ENCODE measurements at places on chromosomes 1 and 21.

GRCh38 chr1:226563666-226564065 is 15.1 kb downstream of the STUM start:
- DNase-seq: no peak

DNA sequence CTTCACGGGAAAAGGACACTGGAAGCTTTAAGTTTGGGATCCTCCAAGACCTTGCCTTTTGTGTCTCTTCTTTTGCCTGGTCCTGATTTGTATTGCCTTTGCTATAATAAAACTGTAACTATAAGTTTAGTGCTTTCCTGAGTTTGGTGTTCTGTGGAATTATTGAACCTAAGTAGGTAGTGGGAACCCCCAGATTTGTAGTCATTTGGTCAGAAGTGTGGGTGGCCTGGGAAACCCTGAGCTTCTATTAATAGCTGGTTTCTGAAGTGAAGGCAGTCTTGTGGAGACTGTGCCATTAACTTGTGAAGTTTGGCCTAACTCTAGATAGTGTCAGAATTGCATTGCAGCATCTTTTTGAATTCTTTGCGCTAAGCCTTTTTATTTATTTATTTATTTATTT is 6.8 kb upstream of the MYCL start:
- no peak for DNase-seq

DNA sequence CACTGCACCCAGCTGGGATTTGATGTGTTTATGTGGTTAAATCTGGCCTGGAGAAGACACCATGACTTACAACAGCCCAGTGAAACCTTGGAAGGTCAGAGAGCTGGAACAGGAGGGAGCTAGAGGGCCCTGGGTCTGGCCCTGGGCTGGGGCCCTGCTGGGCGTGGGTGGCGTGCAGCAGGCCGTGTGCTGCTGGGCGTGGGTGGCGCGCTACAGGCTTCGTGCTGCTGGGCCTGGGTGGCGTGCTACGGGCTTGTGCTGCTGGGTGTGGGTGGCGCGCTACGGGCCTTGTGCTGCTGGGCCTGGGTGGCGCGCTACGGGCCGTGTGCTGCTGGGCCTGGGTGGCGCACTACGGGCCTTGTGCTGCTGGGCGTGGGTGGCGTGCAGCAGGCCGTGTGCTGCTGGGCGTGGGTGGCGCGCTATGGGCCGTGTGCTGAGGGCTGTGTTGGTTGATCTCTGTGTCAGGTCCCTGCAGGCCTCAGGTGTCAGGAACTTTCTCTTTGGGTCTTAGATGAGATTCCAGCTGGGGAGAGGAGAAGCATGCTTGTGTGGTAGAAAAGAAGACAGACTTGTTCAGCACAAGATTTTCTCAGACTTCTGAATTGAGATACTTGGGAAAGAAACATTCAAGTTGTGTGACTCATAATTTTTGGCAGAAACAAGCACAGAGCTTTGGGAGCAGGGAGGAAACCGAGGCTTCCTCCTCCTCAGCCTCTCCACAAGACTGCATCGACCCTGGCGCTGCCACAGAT is 66.0 kb downstream of the COL18A1 start:
- DNase-seq: peak; percentile 12

DNA sequence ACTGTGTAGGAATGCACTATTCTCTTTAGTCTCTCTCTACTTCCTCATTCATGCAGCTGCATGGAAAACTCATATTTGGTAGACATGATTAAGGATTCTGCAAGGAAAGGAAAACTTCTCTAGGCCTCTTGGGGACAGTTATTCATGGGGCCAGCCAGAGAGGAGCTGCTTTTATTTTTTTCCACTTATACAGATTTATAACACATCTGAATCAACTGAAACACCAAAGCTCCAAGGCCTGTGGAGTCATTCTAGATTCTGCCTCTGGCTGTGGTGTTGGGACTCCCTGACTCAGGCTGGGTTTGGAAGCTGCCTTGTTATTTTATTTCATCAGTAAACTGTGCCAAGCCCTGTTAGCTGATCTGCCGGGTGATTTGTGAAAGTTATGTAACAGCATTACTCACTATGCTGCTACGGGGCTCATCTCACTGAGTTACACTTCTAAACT is 83.9 kb upstream of the EDEM3 start:
- DNase-seq: peak; percentile 61

GRCh38 chr1:205382561-205382960 is 25.8 kb upstream of the KLHDC8A start:
- DNase-seq: no peak

- no peak for DNase-seq
Measured at GRCh38 chr1:42786097-42786496, 1.3 kb downstream of the TMEM269 start.

DNA sequence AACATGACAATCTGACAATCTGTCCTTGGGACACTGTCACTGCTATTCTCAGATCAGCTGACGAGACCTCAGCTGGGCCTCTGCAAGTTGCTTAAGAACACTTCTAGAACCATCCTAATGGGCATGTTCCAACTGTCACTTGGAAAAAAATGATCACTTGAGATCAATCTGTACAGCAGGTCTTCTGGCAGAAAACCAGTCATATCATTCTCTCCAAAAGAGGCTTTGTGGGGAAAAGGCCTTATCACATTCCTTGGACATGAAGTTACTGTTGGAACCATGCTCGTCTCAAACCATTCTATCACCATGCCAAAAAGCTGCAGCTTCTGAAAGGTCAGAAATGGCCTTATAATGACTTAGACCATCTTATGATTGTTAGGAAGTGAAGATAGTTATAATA is 744.2 kb downstream of the USP25 start:
- DNase-seq: peak; percentile 23

DNA sequence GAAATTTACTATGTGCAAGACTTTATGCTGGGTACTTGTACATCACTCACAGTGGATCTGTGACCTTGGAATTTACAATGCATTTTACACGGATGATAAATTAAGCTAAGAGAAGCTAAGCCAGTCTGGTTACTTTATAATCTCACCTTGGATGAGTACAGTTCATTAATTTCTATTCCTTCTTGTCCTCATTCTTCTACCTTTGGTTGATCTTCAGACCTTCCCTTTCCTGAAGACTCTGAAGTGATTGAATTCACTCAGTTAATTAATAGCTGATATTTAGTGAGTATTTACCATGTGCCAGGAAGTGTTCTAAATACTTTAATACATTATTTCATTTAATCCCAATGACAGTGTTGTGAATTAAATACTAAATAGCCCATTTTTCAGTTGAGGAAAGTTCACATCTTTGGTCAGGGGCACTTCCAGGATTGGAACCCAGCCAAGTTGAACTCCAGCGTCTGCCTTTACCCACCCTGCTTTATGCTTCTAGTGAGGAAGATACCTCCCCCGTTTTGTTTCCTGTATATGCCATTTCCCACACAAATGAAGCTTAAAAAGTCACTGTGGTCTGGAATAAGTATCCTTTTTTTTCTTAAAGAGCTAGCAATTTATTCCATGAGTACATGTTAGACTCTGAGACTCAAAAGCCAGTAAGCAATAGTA is 146.6 kb downstream of the TLR5 start:
- DNase-seq: no peak

DNA sequence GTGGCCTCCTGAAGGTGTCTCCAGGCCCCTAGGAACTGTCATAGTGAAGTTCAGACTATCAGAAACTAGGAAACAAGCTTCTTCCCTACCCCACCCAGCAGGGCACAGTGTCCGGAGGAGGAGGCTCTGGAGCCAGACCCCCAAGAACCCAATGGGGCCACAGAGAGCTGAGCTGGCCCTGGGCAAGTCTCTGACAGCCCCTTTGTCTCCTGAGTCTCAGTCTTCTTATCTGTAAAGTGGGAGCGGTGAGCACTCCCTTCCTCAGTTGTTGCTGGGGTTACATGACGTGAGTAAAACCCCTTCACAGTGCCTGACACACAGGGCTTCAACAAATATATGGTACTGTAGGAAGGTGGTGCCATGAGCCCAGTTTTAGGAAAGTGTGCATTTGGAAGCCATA is 675.8 kb downstream of the MATN1 start:
- no peak for DNase-seq

DNA sequence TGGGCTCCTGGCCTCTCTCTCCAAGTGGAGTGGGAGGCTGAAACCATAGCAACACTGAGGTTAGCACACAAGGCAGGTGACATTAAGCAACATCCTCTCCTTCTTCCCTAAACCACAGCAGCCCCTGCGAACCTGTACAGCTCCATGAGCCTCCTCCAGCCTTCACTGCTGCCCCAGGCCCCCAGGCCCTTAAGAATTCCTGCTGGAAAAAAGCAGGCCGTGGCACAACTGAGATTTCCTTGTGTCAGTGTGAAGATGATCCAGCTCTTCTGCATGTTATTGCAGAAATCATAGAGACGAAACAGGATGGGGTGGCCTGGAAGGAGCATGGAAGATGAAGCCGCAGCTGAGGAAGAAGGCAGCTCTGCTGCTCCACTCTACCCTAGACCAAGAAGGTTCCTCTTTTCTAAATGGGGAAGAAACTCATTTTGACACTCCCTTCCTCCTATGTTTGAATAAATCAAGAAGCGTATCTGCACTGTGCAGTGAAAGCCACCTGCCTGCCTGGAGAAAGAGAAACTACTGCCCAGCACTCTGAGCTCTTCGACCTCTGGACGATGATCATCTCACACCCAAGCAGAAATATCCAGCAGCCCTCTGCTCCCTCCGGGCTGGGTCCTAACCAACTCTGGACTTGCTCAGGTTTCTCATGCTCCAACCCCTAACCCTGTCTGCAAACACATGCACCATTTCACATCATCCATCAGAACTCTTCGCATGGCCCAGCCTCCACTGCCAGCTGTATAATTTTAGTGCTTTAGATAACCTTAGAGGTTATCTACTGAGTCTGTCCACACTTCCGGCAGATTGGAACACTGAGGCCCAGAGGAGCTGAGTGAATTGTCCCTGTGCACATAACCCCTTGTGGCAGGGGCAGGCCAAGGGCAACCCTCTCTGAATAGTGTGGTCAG is 20.7 kb downstream of the SH3BP5L start:
- DNase-seq: no peak

DNA sequence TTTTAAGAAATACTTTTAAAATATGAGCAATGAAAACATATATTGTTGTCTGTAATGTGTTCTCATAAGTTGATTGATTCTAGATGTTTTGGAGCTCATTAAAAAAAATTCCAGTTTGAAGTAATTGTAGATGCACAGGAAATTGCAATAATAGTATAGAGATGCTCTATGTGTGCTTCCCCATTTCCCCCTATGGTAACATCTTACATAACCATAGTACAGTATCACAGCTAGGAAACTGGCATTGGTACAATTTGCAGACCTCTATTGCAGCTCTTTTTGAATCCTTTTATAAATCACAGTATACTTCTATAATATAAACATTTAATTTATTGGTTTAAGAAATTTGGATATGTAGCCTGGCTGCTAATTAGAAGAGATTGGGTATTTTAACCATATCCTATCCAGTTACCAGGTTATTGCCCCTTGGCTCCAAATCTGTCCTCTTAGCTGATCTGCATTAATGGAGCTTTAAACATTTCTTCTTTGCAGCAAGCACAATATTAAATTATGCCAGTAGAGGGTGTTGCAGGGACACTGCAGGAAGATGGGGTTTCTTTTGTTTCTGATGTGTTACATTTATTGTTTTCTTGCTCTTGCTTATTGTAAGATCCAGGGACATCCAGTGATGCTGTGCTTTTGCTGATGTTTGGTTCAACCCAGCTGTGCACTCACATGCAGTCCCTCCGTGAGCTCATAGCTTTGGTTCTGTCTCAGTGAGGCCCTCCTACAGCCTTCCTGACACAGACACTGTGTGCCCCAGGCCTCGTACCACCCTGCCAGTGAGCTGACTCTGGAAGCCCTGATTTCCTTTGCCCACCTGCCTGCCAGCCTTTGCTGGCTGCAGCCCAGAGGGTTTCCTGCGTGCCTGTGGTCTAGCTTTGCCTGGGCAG is 103.3 kb downstream of the RABGAP1L start:
- peak; percentile 60 for DNase-seq

- DNase-seq: peak; percentile 38
Measured at GRCh38 chr1:21232044-21232443, 55.3 kb upstream of the EIF4G3 start.

DNA sequence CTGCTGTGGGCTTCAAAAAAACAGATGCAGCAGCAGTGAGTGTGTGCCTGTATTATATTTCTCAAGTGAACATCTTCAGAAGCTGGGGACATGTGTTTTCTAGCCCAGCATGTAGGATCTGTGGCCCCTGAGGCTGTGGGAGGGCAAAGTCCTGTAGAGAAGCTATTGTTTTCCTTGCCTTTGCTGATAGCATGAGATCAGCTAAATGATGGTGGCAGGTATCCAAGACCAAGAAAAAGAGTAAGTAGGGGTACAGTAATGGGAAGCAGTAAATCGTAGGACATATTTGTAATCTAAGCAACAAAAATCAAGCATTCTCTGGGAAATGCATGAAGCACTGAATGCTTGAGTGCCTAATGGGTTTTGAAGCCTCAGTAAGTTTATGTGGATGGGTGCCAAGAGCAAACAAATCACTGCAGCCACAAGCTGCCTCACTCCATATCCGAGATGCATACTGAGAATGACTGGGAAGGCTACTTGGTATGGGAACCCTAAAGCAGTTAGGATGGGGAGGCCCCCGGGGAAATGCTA is 98.3 kb downstream of the CD58 start:
- peak; percentile 79 for DNase-seq

DNA sequence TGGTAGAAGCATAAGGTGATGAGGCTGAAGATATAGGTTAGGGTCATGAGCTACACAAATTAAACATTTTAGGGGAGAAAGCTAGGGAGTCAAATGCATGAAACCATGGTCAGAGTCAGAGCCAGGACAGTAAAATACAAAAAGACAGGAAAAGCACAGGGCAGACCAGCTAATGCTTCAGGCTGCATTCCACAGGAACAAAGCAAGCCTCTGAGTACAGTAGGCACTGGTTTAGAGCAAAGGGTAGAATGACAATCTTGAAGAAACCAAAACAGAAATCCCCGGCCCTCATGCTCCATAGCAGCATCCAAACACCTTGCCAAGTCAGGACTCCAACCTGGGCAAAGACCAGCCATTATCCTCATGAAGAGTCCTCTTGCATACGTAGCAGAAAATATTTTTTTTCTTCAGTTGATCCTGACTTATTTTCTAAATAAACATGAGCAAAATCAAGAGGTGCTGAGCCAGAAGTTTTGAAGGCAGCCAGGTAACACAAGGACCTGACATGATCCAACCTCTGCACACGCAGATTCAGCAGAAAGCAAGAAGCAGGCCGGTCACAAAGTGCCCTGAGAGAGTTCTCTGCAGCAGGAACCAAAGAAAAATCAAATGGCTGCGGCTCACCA is 273.1 kb downstream of the TTLL7 start:
- DNase-seq: peak; percentile 41

DNA sequence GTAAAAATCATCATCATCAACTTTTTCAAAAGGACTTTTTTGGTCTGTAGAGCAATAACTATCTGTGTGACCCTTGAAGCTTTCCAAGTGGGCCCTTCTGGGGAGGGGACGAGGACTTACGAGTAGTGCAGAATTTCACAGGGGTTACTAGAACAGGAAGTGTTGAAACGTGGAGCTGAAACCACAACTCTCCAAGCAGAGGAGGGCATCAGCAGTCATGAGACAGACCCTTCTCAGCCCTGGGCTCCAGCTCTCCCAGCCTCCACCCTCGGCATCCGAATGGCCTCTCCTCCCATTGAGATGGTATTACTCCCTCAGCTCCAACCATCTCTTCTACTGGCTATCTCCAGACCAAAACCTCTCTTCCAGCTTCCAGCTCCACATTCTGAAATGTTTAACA is 3.6 kb downstream of the FAM89A start:
- no peak for DNase-seq

- no peak for DNase-seq
Measured at GRCh38 chr21:33015756-33016155, 10.0 kb upstream of the OLIG2 start.

All from foreskin melanocyte (primary cell).